ENCODE measurements at places on chromosomes 12 and 14.

GRCh38 chr14:53304726-53305381 is 151.7 kb upstream of the DDHD1 start:
- DNase-seq, result no peak

- DNase-seq, result no peak
Measured at GRCh38 chr12:52171950-52172512, 19.8 kb downstream of the KRT80 start.

DNA sequence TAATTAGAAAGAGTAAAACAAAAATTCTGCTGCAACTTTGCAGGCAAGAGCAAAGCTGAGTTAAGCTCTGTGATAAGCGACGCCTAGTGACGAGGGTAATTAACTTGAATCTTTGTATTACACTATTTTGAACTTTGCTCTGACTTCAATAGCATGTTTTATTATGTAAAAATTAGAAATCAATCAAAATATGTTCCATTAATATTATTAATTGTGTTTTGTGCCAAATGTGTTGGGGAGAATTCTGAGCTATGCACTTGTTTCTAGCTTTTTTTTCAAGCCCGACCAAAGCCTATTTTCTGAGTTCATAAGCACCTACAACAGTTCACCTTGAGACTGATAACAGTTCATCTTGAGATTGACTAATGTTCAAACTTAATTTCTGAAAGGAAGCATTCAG is 90.1 kb upstream of the PDE3A start:
- DNase-seq, result no peak

DNA sequence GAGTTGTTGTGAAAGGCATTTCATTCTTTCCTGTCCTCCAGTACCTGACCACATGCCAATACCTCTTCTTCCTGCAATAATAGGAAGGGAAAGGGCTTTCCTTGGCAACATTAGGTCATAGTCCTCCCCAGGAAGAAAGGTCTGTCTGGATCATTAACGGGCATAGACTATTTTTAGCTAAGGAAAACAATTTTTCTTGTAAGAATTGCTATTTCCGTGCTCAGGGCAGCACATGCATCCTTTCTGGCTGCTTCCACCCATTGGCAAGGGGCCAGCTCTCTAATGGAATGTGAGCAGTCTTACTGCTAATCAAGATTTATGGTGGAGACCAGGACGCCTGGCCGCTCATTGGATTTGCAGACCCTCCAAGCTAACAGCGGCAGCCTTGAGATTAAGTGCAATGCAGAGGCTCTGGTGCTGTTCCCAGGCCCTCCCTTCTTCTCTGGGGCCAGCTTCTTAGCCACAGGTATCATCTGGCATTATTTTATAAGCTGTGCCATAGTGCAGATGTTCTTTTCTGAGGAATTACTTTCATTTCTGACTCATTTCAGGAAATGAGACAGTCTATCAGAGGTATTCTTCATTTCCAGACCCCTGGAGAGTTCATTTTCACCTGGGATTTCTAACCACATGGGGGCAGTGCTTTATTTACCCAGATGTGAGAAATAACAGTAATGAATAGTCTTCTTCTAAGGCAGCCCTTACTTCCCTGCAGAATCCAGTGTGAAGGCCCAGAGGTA is 52.9 kb downstream of the ANO6 start:
- DNase-seq, result peak; percentile 58

- no peak for DNase-seq
Measured at GRCh38 chr12:81963636-81964035, 204.5 kb upstream of the PPFIA2 start.

GRCh38 chr12:77808534-77808933 is 22.2 kb upstream of the NAV3 start:
- DNase-seq, result no peak

DNA sequence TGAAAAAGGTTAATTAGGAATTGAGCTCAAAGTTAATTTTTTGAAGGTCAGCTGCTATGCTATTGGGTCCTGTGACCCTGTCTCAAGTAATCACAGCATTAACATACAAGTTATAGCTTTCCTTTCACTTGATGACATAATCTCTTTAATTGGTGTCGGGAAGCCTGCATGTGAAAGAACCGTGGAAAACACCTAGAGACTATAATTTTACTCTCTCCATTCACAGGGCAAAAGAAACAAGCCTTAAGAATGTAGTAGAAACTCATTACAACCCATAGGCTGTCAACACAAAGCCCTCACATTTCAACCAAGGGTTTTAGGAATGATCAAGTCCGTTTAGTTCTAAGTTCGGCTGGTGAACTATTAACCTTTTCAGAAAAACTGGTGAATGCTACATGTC is 104.4 kb downstream of the PPM1A start:
- DNase-seq, result no peak

DNA sequence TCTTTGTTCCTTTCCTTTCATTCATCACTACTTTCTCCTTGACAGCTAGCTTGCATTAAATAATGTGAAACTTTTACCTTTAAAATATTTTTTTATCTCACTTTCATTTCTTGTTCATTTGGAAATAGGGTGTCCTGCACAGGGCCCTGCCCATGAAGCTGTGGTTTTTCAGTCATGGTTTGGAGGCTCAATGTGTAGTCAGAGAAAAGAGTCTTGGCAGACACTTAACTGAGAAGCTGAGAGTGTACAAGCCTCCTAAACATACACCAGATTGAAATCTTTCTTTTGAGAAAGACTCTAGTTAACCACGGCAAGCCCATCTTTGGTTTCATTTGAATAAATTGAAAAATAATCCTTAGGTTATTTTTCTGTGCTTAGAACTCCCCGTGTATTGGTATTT is 74.2 kb downstream of the KICS2 start:
- DNase-seq, result no peak

- no peak for DNase-seq
Measured at GRCh38 chr12:127081058-127081457, 1185.9 kb upstream of the TMEM132C start.

DNA sequence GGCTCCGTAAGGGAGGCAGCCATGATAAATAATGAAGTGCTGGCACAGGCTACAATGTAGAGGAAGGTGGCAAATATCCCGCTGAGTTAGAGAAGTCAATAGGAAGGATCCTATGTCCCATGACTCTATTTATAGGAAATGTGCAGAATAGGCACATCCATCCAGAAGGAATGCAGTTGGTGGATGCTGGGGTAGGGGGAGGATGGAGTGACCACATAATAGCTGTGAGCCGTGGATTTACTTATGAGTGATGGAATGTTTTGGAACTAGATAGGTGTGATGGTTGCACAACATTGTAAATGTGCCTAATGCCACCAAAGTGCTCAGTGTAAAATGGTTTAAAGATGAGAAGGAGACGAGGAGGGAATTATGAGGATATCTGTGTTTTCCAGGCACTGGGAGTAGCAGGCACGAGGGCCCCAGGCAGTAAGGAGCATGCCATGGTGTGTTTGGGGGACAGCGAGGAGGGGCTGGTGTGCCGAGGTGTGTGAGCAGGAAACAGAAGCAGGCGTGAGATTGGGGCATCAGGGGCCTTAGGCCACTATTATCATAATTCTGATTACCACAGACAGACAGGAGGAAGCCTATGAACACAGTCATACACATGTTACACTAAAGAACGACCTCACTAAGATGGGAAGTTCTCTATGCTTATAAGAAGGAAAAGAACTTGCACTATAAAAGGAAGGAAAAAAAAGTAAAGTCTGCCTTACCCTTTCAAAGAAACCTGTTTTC is 837.3 kb upstream of the TMEM132C start:
- DNase-seq, result no peak

- DNase-seq, result no peak
Measured at GRCh38 chr12:116162071-116162470, 115.4 kb downstream of the MED13L start.

DNA sequence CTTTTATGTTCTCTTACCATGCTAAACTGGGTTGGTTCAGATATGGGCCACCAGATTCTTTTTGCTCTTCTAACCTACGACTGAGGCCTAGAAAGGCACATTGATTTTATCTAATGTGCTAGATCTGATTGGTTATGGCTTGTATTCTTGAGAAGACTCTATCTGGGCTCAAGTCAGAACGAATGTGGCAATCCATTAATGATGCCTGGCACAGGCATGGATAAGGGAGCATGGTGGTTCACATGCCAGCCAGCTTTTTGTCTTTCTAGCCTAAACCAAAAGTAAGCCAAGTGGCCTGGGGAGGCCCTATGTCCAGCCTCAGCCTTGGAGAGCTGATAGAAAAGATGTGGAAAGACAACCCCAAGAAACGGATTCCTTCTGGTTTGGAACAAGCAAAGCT is 82.7 kb downstream of the KNTC1 start:
- DNase-seq, result no peak

DNA sequence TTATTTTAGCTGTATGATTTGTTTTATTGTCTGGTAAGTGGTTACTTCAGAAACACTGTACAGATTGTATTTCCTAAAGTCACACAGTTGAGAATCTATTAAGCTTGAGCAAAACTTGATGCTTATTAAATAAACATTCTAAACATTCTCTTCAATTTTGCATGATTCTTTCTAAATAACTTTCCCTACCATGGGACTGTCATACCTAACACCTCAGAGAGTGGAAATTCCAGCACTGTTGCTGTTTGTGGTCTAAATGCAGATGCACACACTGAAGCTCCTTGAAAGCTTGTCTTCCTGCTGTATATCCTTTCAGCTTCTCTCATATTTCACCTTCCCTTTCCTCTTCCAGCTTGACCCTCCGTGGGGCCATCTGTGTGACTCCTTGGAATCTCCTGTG is 392.0 kb downstream of the LRIG3 start:
- no peak for DNase-seq

GRCh38 chr12:10153271-10154144 is 18.4 kb downstream of the OLR1 start:
- peak; percentile 68 for DNase-seq

- no peak for DNase-seq
Measured at GRCh38 chr12:50212071-50212467, 44.9 kb upstream of the CERS5 start.

All from hepatic stellate cell (primary cell).